ENCODE measurements at places on chromosomes 2 and 18.
A peak's percentile ranks its signal among the peaks of the same experiment; 100 is the strongest.

DNA sequence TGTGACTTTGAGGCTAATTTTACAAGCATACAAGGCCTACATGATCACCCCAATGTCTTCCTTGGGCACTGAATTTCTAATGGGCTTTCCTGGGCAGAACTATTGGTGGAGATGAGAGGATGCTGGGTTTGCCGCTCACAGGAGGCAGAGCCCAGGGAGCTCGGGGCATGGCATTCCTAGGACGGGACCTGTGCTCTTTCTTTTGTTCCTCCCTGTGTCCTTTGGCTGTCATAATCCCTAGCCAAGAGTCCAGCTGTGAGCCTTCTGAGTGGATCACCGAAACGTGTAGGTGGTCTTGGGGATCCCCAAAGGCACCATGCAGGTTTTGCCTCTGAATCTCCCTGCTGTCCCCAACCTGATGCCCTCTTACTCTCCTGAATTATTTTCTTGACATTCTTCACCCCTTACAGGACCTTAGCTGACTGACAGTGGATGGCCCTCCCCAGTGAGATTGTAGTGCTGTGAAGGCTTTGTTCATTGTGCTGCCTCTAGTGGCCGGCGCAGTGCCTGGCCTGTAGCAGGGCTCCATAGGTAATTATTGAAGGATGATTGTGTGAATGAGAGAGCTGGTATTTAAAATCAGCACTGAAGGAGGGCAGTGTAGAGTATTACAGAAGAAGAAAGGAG is 221.9 kb downstream of the ZNF407 start:
- no peak for DNase-seq

GRCh38 chr2:198657512-198658121 is 800.1 kb downstream of the SATB2 start:
- no peak for DNase-seq

DNA sequence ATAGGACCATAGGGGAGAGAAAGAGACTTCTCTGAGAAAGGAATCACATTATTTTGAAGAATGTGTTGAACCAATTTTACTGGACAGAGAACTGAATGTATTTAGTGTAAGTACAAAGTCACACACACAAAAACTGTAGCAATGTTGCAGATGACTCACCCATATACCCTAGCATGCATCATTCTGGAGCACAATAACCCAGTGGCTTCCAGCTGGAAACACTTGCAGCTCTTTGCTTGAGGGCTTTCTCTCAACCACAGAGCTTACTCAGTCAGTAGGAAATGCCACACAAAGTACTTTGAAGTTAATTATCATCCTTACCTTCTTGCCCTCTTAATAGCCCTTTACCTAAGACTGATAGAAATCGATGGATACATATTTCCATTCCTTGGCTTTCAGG is 760.0 kb upstream of the FSHR start:
- DNase-seq: peak; percentile 46

- DNase-seq: no peak
These were observed 5.5 kb upstream of the ITSN2 start for GRCh38 chr2:24365826-24366225.

DNA sequence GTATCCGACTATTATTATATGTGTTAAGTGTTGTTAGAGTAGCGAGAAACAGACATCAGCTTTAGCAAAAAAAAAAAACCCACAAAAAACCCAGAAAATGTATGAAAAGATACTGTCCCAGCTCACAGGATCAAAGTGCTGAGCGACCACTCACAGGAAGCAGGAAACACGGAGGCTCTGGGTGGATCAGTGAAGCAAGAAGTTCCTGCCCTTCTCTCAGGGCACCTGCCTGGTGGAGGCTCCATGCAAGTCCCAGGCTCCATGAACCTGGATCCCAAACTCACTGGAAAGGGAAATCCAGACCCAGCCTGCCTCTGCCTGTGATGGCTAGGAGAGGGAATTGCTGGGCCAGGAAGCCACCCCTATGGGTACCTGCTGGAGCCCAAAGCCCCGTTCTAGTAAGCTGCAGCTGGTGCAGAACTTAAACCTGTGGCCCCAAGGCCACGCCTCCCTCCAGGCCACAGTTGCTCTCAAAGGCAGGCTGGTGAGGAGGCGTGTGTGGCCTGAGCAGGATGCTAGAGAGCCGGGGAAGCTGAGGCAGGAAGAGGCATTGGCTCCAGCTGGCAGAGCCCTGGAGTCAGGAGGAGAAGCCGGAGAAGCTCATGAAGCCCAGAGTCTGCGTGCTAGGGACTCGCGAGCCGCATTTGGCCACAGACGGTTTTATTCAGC is 63.5 kb upstream of the TAF1B start:
- no peak for DNase-seq

GRCh38 chr2:20015482-20016083 is 3.1 kb upstream of the MATN3 start:
- peak; percentile 42 for DNase-seq

DNA sequence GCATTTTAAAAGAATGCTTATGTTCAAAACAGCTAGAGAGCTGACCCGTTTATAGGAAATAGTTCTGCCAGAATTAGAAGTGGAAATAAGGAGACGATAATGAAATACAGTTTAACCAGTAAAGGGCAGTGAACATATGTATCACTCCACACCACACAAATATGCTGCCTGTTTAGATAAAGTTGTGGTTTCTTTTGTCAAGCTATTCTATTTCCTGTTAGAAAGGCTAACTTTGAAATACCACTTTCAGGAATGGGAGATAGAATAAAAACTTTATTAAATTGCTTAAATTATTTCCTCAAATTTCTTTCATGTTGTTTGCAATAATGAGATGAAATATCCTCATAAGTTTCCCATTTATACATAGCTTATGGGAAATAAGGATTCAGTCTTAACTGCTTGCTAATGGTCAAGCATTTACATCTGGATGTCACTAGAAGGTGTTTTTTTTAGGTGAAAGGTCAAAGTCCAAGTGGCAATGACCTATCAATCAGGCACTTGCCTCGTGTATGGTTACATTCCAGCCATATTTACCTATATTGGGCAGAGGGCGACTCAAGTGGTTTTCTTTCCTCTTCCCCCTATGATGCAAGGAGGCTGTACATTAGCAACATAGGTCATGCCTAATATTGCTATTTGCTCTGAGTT is 148.9 kb downstream of the ZEB2 start:
- no peak for DNase-seq
